Thoracic aorta (tissue), 2 donors: ENCODE measurements at places on chromosomes 6 and 20.

DNA sequence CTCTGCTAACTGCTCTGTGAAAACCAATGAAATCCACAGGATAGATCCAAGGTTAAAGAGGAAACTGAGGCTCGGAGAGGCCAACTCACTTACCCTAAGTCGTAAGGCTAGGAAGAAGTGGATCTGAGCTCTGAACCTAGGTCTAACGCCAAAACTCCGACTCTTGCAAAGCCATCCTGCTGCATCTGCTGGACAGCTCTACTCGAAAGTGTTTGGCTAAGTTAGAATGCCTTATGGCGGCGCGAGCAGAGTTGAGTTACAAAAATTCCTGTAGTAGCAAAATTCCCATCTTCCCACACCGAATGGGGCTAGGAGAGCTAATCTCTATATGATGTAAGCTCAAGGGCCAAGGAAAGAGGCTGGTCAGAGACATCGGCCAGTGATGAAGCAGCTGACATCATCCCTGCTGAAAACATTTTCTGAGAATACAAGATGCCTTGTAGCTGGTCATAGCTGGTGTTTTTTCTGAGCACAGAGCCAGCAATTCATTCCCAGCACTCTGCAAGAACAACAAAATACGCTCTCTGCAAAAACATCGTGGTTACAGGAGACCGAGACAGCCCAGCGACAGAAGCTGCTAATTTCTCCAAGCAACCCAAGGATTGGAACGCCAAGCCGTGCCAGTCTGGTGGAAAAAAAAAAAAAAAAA is 1.8 kb downstream of the SPATA2 start:
- no peak for DNase-seq

DNA sequence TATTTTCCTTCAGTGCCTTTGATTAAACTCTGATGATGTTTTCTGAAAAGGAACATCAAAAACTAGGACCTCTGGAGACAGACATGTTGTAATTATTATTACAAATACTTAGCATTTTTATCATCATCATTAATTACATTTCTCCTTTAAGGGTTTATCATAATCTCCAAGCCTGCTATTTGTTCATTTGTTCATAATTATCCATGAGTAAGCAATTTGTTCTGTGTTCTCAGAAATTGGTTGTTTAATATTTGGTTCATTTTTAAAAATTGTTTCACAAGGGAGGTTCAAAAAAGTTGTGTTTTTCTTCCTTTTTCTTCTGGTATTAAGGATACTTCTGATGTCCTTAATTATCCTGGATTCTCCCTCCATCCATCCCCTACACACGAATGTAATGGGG is 850.2 kb upstream of the FLRT3 start:
- DNase-seq = no peak

DNA sequence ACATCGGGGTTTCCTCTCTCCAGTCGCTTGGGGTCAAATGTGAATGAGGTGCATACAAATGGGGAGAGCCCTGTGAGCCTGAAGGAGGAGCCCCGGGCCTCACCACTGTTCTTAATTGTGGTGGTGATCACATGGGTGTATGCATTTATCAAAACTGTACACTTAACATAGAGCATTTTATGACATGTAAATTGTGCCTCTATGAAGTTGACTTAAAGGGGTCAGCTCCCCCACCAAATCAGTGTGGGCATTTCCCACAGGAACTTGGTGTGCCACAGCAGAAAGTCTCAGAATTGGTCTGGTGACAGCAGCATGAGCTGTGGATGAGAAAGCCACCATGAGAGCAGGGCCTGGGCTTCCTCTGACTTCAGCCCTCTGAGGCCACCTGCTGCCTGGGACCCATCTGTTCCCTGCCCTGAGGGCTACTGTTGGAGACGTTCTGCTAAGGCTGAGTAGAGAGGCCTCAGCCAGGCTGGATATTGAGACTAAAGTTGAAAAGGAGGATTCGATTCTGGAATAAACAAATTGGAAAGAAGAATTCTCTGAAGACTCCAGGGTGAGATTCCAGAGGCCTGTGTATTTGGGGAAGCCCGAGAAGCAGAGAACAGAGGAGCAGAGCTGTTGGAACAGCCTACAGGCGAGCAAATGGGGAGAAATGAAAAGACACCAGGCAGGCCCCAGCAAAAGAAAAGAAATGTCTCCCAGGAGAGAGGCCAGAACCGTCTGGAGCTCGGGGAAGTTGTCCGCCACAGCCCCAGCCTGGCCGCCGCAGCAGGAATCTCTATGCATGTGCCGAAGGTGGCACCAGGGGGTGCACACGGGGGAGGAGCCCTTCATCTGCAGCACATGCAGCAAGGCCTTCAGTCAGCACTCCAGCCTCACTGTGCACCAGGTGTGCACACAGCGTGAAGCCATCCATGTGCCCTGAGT is 37.6 kb upstream of the XRN2 start:
- no peak for DNase-seq

- DNase-seq = no peak
Observed at GRCh38 chr6:162056745-162057144, 670.8 kb downstream of the PRKN start.

GRCh38 chr6:56540232-56541029 is 102.3 kb downstream of the DST start:
- DNase-seq = no peak

DNA sequence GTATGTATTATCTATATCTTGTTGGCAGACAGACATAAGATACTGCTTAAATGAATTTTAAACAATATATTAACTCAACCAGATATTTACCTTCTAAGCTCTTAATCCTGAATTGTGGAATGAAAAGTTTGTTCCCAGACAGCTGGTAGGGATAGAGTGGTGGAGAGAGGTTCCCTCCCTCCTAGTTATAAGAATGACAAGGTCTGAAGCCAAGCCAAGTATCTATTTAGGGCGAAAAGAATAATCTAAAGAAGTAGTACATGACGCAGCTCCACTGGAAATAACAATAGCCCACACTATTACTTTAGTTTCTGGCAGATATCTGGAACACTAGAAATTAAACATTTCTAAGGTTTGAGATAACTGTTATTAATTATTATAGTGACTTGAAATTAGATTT is 104.3 kb downstream of the AHI1 start:
- DNase-seq = no peak

- no peak for DNase-seq
Observed at GRCh38 chr6:10259671-10260070, 155.2 kb downstream of the TFAP2A start.

DNA sequence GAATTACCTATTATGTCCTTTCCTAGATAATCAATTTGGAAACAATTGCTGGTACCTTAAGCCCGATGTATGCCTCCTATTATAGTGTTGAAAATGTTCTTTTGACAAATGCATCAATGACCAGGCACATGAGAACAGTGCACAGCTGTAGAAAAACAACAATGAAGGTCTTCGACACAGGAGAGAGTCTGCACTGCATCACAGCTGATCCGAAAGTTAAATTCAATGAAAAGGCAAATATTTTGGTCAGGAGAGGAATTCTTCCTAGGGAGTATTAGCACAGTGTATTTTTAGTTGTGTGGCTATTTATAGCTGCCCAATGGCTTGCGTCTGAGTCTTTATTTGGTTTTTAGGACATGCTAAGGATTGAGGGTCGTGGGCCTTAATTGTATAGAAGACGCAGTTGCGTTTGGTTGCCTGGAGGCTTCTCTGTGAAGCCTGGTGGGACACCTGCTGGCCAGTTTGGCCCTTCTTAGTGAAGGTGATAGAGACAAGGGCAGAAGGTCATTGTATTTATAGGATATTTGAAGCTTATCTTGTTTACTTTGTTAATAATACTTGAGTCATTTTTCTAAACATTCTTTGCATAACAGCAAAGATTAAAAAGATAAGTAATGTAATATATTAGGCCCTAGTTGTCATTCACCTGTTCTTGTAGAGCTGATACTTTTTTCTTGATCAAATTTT is 72.3 kb downstream of the CDYL start:
- DNase-seq = no peak

DNA sequence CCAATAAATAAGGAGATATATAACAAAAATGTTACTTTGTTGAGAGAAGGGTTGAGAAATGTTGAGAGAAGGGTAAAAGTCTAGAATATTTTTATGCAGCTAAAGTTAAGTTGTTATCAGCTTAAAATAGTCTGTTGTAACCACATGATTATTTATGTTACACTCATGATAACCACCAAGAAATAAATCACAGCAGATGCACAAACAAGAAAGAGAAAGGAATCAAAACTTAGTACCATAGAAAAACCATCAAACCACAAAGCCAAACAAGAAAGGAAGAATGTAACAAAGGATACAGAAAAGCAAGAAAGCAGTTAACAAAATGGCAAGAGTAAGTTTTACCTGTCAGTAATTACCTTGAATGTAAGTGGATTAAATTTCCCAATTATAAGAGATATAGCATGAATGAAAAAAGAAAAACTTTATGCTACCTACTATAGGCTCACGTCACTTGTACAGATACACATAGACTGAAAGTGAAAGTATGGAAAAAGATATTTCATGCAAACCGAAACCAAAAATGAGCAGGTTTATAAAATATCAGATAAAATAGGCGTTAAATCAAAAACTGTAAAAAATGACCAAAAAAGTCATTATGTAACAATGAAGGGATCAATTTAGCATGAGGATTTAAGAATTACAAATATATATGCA is 93.6 kb downstream of the STXBP5 start:
- no peak for DNase-seq
